ENCODE measurements at places on chromosomes 7 and 10.

DNA sequence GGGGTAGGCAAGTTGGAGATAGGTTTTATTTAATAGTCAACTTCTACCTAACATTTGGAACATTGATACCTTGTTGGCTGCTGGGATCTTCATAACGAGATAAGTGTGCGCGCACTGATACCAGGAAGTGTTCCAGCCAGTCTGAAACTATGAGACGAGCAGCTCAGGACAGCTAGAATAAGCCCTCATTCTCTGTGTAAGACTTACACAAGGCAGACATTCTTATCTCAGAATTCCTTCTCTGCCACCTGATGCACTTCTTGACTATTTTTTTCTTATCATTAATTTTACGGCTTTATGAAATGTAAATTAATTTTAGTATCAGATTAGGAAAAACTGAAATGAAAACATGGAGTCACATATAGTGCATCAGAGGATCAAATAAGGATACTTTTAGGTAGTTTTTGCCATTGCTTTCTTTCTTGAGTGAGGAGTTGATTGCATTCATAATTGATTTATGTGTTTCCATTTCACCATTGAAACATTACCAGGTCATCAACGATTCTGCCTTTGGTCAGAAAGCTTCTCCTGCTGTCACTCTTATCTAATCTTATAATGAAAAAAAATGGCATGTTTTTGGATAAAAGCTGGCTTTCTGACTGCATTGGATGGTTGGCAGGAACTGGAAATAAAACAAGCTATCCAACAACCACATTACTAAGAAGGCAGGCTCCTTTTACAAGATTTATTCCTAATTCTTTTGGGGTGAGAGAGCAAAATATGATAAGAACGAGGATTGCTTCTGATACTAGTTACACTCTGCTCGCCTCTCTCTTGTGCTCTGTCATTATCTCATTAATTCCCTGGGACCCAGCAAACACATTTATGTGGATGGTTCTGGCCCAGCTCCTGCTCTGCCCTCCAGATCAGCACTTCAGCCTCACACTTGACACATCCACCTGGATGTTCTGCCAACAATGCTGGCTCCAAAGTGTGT lies 40.4 kb upstream of the ABCB5 start:
- no peak for DNase-seq

DNA sequence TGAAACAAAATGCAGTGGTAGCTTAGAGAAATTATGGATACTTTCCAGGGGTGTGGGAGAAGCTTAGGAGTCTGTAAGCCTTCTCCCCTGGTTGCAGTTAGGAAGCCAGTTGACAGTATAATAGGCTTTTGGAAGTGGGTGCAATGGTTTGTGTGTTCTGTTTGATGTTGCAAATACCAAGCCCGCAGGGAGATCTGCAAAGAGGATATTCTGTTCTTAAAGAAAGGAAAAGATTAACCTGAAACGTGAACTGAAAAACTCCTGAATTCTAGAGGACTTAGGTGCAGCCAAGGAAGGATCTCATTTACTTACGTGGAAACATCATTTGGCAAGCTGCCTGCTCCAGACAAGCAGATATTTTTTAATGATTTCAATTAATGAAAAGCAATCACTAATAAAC lies 496.6 kb downstream of the AUTS2 start:
- DNase-seq, result no peak

- DNase-seq, result no peak
Measured at GRCh38 chr7:140484951-140485499, 5.7 kb upstream of the MKRN1 start.

- DNase-seq, result no peak
Measured at GRCh38 chr10:60035984-60036383, 129.6 kb upstream of the CCDC6 start.

DNA sequence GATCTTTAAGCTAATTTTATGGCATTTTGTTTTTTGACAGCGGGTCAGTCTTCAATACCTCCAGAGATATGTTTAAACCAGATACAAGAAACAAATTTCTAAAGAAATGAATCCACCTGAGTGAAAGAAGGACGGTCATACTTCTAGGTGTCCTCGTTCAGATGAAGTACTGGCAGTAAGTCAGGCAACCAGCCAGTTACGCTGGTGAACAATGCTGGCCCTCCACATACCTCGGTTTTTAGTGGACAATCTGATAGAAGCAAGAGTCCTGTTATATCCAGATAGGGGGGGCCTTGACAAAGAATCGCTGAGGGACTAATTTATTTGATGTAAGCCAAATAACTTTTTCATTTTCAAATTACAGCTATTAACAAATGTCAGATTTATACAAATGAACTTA lies 266.4 kb upstream of the KLF14 start:
- DNase-seq, result no peak

GRCh38 chr10:22931948-22932347 lies 4.1 kb downstream of the ARMC3 start:
- no peak for DNase-seq

DNA sequence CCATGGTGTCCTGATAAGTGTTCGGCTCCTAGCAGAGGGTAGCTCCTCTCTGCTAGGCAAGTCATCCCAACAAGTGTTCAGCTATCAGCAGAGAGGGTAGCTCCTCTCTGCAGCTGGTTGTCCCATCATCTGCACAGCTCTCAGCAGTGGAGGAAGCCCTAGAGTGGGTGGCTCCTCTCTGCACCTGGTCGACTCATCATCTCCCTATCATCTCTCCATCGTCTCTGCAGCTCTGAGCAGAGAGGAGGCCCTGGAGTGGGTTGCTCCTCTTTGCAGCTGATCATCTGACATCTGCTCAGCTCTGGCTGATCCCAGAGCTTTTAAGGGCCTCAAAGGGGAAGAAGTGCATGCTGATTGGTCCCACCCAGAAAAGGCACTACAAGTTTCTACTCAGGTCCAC lies 199.9 kb upstream of the KMT2E start:
- DNase-seq, result no peak

DNA sequence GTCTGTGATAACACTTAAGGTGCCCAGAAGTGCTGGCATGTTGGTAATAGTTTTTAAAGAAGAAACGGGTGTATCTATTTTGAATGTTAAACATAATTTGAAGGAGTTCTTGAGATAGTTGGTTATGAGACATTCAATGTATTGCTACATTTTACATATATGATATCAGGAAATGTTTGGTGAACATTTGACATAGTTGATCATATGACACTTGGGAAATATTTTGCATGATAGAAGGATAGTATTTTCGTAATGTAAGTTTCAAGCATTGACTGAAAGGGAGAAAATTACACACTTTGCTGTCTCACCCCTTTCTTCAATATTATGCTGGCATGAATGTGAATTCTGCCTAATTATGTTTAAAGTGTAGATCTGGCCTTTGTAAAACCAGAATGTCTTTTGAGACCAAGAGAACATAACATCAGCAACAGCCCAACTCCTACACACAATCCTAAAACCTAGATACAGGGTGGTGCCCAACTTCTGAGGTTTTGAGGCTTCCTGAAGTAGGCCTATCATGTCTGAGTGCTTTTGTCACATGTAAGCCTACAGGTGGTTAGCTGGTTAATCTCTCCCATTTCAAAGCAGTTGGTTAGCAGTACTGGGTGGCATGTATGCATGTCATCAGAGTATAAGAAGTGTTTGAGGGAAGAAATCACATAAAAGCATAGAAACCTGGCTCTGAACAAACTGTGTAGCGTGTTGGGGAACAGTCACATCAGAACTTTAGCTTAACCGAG lies 2.1 kb downstream of the ADD3 start:
- no peak for DNase-seq

GRCh38 chr10:128631801-128632241 lies 505.6 kb upstream of the MKI67 start:
- DNase-seq, result no peak

- no peak for DNase-seq
Measured at GRCh38 chr10:126408953-126409641, 20.8 kb upstream of the ADAM12 start.

DNA sequence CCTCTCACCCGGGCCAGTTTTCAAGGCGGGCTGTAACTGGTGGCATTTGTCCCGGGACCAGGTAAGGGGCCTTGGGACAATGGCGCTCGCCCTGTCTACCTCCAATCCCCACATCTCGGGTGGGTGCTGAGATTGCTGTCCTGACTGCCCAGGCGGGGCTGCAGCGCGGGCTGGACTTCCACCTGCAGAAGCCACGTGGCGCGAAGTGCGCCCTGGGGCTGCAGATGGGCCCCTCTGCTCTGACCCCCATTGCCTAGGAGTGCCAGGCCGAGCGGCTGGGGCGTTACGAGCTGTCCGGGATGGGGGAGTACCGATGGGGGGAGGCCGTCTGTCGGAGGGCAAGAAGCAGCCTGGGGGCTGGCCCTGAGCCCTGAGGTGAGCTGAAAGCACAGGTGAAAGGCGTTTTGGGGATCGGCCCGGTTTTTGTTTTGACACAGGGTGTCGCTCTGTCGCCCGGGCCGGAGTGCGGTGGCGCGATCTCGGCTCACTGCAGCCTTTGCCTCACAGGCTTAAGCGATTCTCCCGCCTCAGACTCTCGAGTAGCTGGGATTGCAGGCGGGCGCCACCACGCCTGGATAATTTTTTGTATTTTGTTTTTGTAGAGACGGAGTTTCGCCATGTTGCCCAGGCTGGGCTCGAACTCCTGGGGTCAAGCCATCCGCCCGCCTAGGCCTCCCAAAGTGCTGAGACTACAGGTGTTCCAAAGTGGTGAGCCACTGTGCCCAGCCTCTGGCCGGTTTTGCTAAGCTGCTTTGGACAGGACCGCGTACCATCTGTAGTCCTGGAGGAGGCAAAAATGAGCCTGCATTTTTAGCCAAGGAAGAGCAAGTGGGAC lies at the start of gene SFXN2:
Gene SFXN2, plus strand, starts transcription at position 16 of the 835 bp plus-strand sequence. CDS start 12,001 bp downstream, outside the sequence.
- no peak for DNase-seq

DNA sequence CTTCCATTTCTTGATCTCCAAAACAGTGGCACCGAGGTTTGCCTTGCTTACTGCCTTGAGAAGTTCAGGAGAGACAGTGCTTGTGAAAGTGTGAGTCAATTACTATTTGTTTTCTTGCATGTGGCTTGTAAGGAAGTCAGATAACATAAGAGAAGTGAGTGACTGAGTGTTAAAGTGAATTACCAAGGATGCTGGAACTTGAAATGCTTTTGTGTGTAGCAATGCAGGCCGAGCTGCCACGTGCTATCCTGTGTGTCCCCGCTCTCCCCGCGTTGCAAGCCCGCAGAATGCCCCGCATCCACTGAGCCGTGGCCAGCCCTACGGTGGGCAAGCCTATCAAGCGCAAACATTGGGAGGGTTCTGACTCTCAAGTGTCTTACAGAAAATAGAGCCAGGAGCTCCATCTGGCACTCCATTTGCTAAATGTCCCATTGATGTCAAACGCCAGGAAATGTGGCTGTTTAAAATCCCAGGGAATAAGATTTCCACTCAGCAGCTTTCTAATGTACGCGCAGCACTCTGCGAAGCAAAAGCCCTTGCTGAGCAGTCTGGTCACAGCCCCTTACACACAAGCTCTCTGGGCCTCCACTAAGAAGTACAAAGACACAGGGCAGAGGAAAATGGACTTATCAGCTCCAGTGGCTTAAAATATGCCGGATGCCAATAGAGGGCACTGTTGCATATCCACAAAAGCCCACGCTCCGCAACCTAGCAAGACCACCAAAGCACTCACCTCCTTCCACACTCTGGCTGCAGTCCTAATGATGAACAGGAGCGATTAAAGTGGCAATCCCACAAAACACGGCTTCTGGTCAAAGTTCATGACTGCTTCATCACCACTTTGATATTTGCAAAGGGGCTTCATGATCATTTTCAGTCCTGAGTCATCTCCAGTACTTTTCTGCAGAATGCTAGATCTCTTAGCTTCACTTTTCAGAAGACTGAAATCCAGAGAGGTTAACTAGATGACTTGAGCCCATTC lies 158.0 kb upstream of the ITGB1 start:
- no peak for DNase-seq

- DNase-seq, result no peak
Measured at GRCh38 chr10:89134963-89135362, 72.2 kb downstream of the CH25H start.

Data from stimulated activated CD4-positive, alpha-beta T cell treated with anti-CD3 and anti-CD28 coated beads, Interleukin-1b, Interleukin-23, amount 100 ng/mL, for 1 hour (primary cell).